H1 (cell line): ENCODE measurements at places on chromosomes 4 and X.

GRCh38 chrX:136588036-136588435 is 56.0 kb downstream of the VGLL1 start:
- DNase-seq, result no peak

- no peak for DNase-seq
These were observed 25.0 kb upstream of the SHROOM4 start for GRCh38 chrX:50838820-50839600.

GRCh38 chr4:94744850-94745249 is 12.9 kb upstream of the BMPR1B start:
- DNase-seq, result no peak

DNA sequence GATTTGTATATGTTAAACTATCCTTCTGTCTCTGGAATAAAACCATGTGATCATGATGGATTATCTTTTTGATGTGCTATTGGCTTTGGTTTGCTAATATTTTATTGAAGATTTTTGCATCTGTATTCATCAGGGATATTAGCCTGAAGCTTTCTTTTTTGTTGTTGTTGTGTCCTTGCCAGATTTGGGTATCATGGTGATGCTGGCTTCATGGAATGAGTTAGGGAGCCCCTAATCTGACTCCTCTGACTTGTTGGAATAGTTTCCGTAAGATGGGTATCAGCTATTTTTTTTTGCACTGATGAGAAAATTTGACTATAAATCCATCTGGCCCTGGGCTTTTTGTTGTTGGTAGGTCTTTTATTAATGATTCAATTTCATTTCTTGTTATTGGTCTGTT is 45.7 kb downstream of the ATP10D start:
- no peak for DNase-seq

GRCh38 chr4:104163820-104164219 is 330.9 kb downstream of the CXXC4 start:
- DNase-seq, result no peak
